ENCODE measurements at places on chromosomes 4 and X.

GRCh38 chrX:19382555-19383145 is 38.9 kb downstream of the PDHA1 start:
- no peak for DNase-seq

- no peak for DNase-seq
Observed at GRCh38 chr4:168631241-168632162, 134.7 kb downstream of the PALLD start.

GRCh38 chrX:140944710-140945109 is 57.7 kb upstream of the SPANXB1 start:
- no peak for DNase-seq

GRCh38 chr4:123399627-123400358 is 3.2 kb downstream of the SPRY1 start:
- no peak for DNase-seq

- DNase-seq: no peak
Observed at GRCh38 chr4:129176864-129177263, 80.9 kb downstream of the C4orf33 start.

DNA sequence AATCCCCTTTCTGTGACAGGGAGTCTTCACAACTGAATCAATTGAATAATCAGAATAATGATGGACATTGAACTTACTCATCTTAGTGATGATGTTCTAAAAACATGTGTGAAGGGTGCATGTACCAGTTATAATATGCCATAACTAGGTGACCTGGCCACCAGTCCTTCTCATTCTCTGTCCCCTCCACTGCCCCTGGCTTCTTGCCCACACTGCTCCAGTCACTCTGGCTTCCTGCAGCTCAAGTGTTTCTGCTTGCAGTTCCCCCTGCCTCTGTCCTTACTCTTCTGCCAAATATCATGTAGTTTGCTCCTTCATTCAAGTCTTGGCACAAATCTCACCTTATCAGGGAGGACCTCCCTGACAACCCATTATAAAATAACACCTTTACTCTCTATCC is 168.1 kb upstream of the SLC7A11 start:
- DNase-seq: no peak

- DNase-seq: no peak
Observed at GRCh38 chr4:171524903-171525302, 288.3 kb upstream of the GALNTL6 start.

GRCh38 chrX:115284877-115285276 is 4.6 kb upstream of the LUZP4 start:
- DNase-seq: no peak

DNA sequence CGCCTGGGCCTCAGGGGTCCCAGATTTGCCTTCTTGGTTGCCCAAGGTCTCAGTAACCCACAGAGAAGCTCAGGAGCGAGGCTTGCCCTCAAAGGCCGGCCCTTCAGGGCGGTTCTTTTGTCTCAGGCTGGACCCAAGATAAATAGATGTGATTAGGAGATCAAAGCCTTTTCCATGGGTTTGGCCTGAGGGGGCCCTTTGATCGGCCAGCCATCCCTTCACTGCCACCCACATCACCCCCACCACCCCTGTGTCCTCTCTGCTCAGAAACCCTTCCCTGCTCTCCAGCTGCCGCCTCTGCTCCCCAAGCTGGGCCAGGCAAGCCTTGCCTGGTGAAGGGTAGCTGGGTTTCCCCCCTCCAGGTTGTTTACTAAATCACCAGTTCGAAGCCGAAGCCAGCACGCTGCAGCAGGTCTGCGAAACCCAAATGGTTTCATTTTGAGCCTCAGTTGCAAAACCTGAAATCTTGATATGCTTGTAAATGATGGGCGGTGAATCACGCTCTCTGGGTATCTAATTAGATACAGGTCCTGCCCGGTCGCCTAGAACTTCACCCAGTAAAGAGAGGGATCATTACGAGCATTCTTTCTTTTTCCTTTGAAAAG is 202.6 kb upstream of the BCOR start:
- no peak for DNase-seq

- no peak for DNase-seq
Observed at GRCh38 chr4:169210504-169211118, 60.1 kb downstream of the SH3RF1 start.

- DNase-seq: no peak
Observed at GRCh38 chrX:25007059-25008053, 8.4 kb downstream of the ARX start.

- no peak for DNase-seq
Observed at GRCh38 chr4:73684097-73684496, 56.3 kb upstream of the CXCL8 start.

- no peak for DNase-seq
Observed at GRCh38 chrX:102085706-102086105, 39.8 kb upstream of the TCEAL2 start.

DNA sequence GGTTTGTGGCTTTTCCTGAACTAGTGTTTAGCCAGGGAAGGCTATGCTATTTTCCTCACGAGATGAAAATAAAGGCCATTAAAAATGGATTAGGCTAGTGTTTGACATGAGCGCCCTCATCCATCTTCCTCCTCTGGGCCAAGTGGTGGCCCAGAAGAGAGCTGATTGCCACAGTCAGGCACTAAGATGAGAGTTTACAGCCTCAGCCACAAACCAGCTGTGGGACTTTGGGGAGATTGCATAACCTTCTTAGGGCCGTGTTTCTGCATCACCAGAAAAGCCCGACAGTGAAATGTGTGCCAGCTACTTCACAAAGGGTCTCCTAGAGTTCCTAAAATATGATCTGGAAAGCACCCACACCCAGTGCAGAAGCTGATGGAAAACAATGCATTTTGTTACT is 42.3 kb upstream of the LNX1 start:
- DNase-seq: no peak

- DNase-seq: no peak
Observed at GRCh38 chrX:112147206-112147605, 64.6 kb upstream of the TRPC5 start.

DNA sequence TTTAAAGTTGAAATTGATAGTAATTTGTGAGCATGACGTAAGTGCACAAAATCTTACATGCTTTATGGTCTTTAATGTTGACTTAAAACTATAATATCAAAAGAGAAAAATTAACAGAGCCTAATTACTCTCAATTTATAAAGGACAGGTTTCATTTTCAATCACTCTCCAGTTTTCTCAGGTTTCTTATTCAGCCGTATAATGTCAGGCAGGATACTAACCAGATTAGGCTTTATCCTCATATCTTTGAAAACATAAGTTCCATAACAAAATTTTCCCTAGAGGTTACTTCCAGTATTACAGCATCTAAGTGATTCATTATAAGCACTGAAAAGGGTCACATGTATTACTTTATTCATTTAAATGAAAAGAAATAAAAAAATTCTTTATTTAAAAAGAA is 492.1 kb downstream of the PACRGL start:
- DNase-seq: no peak

GRCh38 chrX:154040307-154040756 is 20.6 kb upstream of the IRAK1 start:
- no peak for DNase-seq

DNA sequence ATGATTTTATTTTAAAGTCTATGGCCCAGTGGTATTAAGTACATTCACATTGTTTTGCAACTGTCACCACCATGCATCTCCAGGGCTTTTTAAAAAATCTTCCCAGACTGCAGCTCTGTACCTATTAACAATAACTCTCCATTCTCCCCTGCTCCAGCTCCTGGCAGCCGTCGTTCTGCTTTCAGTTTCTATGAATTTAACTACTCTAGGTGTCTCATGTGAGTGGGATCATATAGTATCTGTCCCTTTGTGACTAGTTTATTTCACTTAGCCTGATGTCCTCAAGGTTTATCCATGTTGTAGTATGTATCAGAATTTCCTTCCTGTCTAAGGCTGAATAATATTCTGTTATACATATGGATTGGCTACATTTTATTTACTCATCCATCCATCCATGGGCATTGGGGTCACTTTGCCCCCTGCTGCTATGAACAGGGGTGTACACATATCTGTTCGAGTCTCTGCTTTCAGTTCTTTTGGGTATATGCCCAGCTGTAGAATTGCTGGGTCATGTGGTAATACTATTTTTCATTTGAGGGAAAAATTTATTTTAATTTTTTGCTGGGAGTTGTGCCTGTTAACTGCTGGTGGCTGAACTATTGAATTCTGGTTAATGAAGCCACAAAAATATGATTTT is 131.3 kb downstream of the ARHGAP10 start:
- DNase-seq: no peak

- no peak for DNase-seq
Observed at GRCh38 chrX:41043674-41044345, 41.4 kb upstream of the USP9X start.

GRCh38 chr4:184921456-184921855 is 95.7 kb upstream of the ACSL1 start:
- DNase-seq: no peak

GRCh38 chr4:182448281-182449151 is 205.3 kb downstream of the TENM3 start:
- peak; percentile 68 for DNase-seq

DNA sequence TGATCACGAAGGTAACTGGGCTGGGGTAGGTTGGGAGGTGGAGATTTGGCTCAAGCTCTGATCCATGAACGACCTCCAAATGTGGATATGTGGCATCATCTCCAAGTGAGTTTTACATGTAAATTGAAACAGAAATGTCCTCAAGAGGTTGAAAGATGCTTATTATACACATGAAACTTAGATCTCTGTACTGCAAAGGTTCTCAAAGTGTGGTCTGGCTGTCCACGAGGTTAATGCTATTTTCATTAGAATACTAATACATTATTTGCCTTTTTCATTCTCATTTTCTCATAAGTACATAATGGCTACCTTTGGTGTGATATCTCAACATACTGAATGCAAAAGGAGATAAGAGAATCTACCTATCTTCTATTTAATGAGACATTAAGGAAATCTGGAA is 198.2 kb downstream of the RASL11B start:
- DNase-seq: no peak

GRCh38 chr4:108166441-108167315 is 2.1 kb downstream of the LEF1 start:
- no peak for DNase-seq

DNA sequence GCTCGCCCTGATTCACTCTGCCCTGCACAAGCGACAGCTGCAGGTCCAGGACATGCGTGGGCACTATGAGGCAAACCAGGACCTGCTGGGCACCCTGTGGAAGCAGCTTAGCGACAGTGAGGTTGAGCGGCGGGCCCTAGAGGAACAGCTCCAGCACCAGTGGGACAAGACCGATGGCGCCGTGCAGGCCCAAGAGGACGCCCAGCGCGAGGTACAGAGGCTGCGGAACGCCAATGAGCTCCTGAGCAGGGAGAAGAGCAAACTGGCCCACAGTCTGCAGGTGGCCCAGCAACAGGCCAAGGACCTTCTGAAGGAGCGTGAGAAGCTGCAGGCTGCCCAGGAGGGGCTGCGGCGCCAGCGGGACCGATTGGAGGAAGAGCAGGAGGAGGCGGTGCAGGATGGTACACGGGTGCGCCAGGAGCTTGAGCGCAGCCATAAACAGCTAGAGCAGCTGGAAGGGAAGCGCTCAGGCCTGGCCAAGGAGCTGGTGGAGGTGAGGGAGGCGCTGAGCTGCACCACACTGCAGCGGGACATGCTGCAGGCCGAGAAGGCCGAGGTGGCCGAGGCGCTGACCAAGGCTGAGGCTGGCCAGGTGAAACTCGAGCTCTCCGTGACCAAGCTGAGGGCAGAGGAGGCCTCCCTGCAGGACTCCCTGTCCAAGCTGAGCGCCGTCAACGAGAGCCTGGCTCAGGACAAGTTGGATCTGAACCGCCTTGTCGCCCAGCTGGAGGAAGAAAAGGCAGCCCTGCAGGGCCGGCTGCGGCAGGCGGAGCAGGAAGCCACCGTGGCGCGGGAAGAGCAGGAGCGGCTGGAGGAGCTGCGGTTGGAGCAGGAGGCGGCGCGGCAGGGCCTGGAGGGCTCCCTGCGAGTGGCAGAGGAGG is 12.8 kb downstream of the SMIM10L2A start:
- DNase-seq: no peak

GRCh38 chrX:23784470-23785331 is 1.7 kb downstream of the SAT1 start:
- DNase-seq: no peak

DNA sequence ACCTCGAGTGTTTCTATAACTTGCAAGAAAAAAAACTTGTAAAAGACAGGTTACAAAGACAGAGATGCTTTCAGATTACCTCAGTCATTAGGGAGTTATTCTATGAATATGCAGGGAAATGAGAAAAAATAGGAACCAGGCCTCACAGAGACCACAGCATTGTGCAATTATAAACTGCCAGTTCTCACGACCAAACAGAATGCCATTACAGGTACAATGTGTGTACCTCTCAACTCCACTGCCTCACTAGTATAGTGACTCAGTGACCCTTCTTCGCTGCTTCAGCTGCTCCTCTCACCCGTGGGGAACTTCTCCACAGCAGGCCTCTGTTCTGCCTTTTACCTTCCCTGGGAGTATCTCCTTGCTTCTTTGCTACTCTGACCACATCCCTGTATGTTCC is 2.3 kb upstream of the HTATSF1 start:
- no peak for DNase-seq

GRCh38 chr4:113823291-113823659 is 61.7 kb upstream of the CAMK2D start:
- no peak for DNase-seq

GRCh38 chrX:6941041-6941440 is 206.5 kb upstream of the STS start:
- DNase-seq: no peak
